ENCODE measurements at places on chromosomes 1 and 21.

- no peak for DNase-seq
These were observed 1029.0 kb upstream of the B3GALT2 start for GRCh38 chr1:194215448-194215847.

GRCh38 chr1:165254376-165254775 is 102.1 kb downstream of the LMX1A start:
- no peak for DNase-seq

DNA sequence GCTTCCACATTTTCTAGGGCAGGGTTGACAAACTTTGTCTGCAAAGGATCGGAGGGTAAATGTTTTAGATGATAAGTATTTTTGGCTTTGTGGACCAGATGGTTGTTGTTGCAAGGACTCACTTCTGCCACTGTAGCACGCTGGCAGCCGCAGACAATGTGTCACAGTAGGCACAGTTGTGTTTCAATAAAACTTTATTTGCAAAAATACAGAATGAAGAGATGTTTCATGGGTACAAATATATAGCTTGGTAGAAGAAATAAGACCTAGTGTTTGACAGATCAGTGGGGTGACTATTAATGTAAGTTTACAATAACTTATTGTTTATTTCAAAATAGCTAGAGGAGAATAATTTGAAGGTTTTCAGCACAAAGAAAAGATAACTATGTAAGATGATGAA is 127.8 kb downstream of the GRIK3 start:
- DNase-seq: no peak

DNA sequence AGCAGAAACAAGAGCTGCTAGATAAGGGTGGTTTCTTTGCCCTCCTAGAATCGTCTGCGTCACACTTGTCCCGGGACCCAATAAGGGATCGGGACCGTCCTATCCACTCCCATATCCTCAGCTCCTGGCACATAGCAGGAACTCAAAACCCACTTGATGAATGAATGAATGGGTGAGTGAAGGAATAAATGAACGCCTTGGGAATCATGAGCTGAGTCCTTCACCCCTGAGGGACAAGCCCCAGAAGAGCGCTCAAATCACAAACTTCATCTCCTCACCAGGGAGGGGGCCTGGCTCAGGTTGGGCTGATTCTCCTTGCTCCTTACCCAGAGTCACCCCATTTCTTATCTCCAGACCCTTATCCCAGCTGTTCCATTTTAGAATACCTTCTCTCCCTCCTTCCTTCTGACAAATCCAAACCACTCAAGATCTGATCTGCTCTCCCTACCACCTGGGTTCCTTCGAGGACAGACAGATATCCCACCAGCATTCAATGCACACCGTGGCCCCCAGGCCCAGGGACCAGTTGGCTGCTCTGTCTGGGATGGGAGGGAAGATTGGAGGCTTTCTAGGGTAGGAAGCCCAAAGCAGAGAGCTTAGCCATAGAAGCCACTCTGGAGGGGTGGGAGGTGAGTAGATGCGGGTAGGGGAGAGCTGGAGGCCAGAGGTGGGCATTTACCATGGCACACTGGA is 643 bp upstream of the MOB3C start:
- no peak for DNase-seq

- no peak for DNase-seq
These were observed 118.5 kb downstream of the HMGB4 start for GRCh38 chr1:33982419-33982818.

DNA sequence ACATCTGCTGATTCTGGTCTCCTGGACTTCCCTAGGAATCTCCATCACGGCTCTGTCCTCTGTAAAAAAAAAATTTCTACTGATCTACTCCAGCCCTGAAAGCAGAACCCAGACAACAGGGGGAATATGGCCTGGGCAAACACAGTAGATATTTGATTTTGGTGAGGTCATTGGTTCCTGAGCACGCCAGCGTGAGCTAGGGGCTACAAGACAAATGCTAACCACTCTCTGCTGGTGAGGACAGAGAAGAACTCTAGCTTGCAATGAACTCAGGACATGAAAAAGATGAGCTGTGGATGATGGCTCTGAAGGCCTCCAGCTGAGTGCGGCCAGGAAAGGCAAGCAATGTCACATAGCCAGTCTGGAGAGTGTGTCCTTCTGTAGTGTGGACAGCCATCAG is 17.2 kb upstream of the FYB2 start:
- DNase-seq: no peak

DNA sequence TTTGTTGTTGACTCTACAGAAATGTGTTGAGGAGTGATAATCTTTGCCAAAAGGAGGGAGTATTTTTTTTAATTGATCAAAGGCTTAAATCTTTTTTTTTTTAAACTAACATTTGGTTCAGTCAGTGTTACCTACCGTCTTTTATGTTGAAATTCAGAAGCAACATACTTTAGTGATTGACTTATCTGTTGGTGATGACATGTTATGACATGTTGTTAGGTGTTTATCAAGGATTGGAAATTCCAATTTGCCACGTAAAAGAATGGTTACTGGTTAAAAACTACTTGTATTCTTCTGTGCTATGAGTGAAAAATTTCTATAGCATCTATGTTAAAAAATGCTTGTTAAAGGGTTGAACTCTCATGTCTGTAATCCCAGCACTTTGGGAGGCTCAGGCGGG is 61.2 kb downstream of the DNM3 start:
- DNase-seq: no peak

DNA sequence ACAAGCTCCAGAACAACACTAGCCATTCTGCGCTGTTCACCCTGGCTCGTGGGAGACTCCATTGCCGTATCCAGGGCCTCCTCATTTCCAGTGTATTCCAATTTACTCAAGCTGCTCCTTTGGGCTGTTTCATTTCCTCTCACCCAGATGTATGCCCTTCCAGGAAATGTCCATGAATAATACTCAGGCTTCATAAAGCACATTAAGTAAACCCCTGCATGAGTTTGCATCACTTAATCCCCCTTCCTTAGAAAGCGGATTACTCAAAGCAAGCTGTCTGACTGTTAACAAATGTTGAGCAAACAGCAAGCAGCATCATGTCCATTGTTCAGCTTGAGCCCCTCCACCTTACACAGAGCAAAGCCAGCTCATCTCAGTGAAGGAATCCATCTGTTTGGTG is 403.6 kb upstream of the PBX1 start:
- no peak for DNase-seq

DNA sequence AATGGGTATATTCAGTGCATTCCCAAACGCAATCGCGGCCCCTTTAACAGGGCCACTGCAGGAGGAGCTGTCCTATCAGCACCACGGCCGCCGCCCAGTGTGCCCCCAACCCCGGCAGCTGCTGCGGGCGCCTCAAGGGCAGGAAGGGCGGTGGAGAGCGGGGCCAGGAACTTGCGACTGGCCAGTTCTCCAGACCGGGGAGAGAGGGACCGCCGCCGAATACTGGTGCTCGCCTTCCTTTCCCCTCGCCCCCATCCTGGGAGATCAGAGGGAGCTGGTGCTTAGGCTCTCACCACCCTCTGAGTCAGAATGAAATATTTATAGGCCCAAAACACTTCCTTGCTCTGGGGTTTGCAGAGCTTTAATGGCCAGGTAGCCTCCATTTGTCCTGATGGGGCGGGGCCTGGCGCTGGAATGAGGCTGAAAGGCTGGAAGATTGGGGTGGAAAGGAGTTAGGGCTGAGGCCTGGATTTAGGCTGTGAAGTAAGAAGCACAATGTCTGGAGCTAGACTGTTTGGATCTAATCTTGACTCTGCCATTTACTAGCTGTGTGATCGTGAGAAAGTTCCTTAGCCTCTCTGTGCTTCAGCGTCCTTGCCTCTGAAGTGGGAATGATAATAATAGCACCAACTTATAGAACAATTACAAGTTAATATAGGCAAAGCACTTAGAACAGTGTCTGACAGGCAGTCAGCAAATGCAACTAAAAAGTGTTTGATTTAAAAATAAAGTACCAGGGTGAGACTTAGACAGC is 75.5 kb downstream of the NAV1 start:
- DNase-seq: peak; percentile 55

DNA sequence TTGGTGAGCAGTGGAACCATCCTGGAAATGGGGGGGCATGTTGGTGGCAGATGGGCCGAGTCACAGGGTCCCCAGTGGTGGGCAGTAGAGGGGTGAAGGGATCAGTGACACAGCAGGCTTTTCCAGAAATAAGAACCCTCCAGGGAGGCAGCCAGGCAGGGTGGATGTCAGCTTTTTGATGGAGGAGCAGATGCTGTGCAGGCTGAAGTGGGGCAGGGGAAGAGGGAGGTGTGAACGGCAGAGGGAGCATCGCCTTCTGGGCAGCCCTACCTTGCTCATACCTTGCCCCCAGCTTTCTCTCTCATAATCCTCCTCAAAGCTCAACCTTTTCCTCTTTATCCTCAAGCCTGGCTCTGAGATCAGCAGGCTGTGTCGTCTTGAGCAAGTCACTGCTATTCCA is 131.8 kb upstream of the IPO9 start:
- DNase-seq: no peak

GRCh38 chr1:23169727-23170335 is 1.2 kb upstream of the LUZP1 start:
- no peak for DNase-seq

- no peak for DNase-seq
These were observed 17.2 kb downstream of the THEMIS2 start for GRCh38 chr1:27889506-27889905.

GRCh38 chr1:64173336-64173940 is 30.0 kb upstream of the UBE2U start:
- no peak for DNase-seq

DNA sequence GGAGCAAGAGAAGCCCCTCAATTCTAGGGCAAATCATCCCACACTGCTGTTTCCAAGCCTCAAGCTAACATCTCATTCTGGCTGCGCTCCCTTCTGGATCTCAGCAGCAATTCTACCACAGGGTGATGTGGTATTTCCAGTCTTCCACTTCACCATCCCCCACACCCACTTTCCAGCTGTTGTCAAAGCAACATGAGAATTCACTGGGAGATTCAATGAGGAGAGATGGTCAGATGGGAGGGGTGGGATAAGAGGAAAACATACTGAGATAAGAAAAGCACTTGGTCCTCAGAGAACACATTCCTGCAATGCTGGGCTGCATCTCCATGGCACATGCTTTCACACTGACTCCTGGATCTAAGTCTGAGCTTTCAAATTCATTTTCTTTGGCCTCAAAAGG is 47.3 kb upstream of the LRRC52 start:
- DNase-seq: no peak

DNA sequence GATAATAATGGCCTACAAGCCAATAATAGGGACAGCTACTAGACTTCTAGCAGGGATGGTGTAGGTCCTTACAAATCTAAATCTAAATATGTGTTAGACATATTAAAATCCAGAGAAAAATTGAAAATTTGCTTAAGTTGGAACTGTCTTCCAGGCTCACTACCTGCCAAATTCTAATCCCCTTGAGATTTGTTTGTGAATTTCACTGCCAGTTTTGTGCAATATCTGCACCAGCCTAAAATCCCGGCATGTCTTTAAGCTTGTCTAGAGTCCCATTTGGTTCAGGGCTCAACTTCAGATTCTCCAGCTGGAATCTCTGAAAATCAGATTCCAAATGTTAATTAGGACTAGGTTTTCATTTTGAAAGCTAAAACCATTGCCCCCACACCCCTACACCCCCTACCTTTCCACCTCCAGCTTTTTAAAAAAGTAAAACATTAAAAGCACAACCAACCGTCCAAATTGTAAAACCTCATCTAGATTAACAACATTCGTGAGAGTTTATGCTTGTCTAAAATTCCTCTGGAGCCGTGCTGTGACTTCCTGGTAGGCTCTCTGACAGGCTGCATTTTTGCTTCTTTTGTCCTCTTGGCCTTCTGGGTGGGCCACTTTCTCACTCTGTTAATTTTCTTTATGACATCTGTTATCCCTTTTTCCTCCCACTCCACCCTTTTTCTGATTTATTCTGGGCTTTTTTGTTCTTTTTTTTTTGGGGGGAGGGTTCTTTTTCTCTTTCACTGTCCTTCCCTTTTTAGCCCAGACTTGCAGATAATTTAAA is 348.7 kb downstream of the PAPPA2 start:
- DNase-seq: no peak

GRCh38 chr1:32539584-32540571 is 651 bp downstream of the ZBTB8A start:
- DNase-seq: peak; percentile 37

- DNase-seq: no peak
These were observed 626.2 kb upstream of the TMPRSS15 start for GRCh38 chr21:19029816-19030215.

- DNase-seq: no peak
These were observed 120.9 kb downstream of the HLX start for GRCh38 chr1:220999872-221000863.

- DNase-seq: no peak
These were observed 27.4 kb downstream of the IL23R start for GRCh38 chr1:67193704-67194103.

All from mesothelial cell of epicardium (in vitro differentiated cells).